ENCODE measurements at places on chromosomes 6 and 20. TPM values are rescaled to one million over a fixed set of nuclear protein-coding genes. Genes with fewer than 3 reads are reported as not detected.

GRCh38 chr20:63252284-63252711 is 2.0 kb downstream of the NKAIN4 start:
- DNase-seq = no peak

DNA sequence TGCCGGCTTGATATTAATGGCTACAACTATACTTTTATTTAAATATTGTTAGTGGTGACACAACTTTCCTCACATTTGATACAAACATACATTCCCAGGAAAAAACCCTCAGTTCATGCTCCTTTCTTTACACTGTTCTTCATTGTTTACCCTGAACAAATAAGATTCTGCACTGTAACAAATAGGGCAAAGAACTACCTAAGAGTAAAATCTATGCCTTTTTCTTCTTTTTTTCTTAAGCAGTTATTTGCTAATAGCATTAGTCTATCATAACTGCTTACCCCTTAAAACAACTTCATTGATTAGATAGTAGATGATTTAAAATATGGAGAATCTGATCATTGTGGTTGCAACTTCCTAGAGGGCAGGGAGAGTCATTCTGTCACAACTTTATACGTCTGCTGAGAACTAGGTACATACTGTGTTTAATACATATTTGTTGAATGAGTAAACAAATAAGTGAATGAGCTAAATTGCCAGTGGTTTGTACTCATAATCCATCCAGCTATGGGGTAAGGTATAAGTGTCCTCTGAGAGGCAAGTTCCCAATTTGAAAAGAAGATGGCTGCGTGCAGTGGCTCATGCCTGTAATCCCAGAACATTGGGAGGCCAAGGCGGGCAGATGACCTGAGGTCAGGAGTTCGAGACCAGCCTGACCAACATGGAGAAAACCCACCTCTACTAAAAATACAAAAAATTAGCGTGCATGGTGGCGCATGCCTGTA is 161.0 kb downstream of the CDK19 start:
- DNase-seq = peak; percentile 46

GRCh38 chr20:48308232-48308781 is 519.5 kb downstream of the PREX1 start:
- no peak for DNase-seq

OTOR gene
- total RNA-seq = not detected

C6orf141 gene
- total RNA-seq = 16.6 TPM

Measured in M059J (cell line).